Naive B cell (primary cell): ENCODE measurements at places on chromosomes 6 and 20. TPM values are rescaled to one million over a fixed set of nuclear protein-coding genes. Genes with fewer than 3 reads are reported as not detected.

- no peak overlapping the region for H3K27ac ChIP-seq
- H3K27me3 ChIP-seq = peaks cover 38% of the 10 kb centered on the region
- no peak overlapping the region for H3K4me3 ChIP-seq
- H3K4me1 ChIP-seq = no peaks in the 10 kb centered on the region
- H3K36me3 ChIP-seq = no peaks in the 10 kb centered on the region
- no peak for DNase-seq
These were observed 143.4 kb downstream of the PXDC1 start for GRCh38 chr6:3608159-3608558.

DNA sequence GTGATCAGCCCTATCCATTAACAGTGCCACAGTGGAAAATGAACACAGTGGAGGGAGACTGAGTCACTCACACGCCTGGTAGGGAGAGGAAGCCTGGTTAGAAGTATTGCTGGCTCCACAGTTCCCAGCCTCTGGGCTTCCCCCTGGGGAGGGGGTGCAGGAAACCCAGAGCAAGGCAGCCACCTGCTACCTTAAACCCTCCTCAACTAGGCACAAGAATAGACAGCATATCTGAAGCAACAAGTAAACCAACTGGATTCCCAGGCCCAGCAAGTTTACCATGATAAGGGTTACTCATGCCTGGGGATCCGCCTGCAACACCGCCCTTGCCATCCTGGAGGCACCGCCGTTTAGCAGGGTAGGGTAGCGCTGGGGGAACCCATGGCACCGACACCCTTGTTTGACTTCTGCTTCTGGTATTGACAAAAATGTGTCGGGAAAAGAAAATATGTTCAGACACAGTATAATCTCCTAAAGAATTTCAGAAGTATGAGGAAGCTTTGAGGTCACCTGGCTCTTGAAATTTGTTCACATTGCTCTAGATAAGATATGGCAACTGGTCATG lies 38.3 kb downstream of the SLC22A23 start:
- H3K36me3 ChIP-seq = no peaks in the 10 kb centered on the region
- H3K27me3 ChIP-seq = peaks cover 34% of the 10 kb centered on the region
- no peaks in the 10 kb centered on the region for H3K4me1 ChIP-seq
- DNase-seq = no peak
- H3K4me3 ChIP-seq = no peak overlapping the region

PGM3 gene
- 11.9 TPM for polyA plus RNA-seq

DNA sequence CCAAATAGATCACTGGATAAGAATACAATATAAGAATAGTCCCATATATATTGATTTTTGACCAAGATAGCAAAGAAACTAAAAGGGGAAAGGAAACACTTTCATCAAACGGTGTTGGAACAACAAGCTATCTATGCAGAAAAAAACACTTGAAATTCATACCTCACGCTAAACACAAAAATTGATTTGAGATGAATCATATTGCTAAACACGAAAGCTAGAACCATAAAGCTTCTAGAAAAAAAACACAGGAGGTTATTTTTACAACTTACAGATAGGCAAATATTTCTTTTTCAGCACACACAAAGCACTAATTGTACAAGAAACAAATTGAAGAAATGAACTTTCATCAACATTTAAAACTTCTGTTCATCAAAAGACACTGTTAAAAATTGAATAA lies 36.7 kb upstream of the TMEM14A start:
- H3K4me3 ChIP-seq = no peak overlapping the region
- no peaks in the 10 kb centered on the region for H3K36me3 ChIP-seq
- H3K27ac ChIP-seq = no peak overlapping the region
- peaks cover 3% of the 10 kb centered on the region for H3K27me3 ChIP-seq
- no peaks in the 10 kb centered on the region for H3K4me1 ChIP-seq

DNA sequence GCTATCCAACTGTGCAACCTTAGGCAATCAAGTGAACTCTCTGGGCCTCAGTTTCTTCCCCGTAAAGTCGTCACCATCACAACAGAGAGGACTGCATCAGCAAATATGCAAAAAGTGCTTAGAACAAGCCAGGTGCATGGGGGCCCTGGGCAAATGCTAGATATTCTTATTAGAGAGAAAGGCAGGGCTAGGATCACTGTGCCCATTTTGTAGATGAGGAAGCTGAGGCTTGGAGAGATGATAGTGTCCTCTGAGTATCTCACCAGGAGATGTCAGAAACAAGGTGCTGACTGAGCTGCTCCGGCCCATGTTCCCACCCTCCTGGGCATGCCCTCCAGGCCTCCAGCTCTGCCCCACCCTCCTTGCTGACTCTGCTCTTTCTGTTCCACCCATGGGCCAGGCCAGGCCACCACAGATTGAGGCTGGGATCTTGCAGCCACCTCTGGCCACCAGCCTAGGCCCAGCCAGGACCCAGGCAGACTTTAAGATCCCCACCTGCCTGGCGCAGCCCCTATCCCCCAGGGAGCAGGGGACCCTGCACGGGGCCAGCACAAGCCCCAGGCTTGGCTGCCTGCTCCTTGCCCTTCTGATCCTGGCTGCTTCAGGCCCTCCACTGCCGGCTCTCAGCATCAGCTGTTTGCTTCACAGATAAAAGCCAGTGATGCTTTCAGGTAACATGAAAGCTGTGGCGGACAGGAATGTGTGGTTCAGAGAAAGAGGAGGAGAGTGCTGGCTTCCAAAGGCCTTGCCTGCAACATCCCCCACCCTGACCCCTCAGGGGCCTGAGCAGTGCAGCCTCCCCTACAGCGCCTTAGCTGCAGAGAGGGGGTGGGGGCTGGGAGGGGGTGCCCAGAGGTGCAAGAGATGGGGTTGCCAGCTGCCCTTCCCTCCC lies 47.6 kb downstream of the GRM4 start:
- no peaks in the 10 kb centered on the region for H3K36me3 ChIP-seq
- H3K4me3 ChIP-seq = no peak overlapping the region
- DNase-seq = no peak

ADGRF5 gene
- not detected for polyA plus RNA-seq

DNA sequence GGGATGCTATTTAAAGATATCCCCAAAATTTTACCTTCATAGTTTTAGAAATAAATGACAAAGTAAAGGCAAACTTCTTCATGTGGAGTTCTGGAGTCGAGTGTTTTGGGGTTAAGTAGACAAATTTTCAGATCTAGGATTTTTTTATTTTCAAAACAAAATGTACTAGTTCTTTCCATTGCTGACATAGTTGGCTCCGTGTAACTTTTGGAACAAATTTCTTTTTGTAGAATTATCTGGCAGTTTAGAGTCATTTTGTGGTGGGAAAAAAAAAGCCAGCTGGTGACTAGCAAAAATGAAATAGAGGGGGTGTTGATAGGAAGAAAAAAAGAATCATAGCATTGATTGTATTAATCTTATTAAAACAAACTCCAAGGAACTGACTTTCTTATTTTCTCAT lies 131.6 kb upstream of the TCF21 start:
- H3K4me3 ChIP-seq = no peak overlapping the region
- no peak for DNase-seq
- H3K36me3 ChIP-seq = no peaks in the 10 kb centered on the region

DNA sequence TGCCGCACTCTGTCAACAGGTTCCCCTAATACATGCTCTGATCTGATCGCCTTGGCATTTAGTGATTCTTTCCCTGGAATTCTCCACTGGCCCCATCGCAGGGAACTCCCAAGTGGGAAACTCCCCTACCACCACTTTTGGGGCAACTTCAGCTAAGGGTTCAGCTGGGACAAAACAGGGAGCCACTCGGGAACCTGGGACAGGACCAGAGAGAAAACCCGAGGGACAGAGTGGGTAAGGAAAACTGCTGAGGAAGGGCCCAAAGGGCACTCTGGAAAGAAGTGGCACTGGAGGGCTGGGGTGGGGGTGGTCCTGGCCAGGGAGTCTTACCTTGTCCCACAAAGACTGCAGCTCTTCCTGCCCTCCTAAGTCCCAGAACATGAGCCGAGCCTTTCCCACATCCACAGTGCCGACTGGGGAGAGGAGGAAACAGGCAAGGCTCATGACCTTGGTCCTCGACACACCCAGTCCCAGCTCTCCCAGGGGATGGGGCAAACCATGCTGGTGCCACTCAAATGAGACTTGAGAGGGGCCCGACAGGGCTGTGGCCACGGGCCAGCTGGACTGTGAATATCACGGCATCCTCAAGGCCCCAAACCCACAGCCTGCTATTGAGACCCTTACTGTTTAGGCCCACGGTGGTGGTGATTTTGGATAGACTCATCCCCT lies 1.6 kb downstream of the ARFRP1 start:
- no peak for DNase-seq
- peaks cover 44% of the 10 kb centered on the region for H3K4me1 ChIP-seq
- peak overlapping the region; percentile 81 for H3K4me3 ChIP-seq
- peaks cover 6% of the 10 kb centered on the region for H3K36me3 ChIP-seq

TRIM38 gene
- 18.2 TPM for polyA plus RNA-seq

GRCh38 chr6:98777762-98778161 lies 56.6 kb upstream of the POU3F2 start:
- no peaks in the 10 kb centered on the region for H3K36me3 ChIP-seq
- H3K4me3 ChIP-seq = no peak overlapping the region
- H3K27ac ChIP-seq = no peak overlapping the region
- DNase-seq = no peak

IMPG1 gene
- polyA plus RNA-seq = not detected

TMEM14B gene
- 181 TPM for polyA plus RNA-seq

TRIM31 gene
- not detected for polyA plus RNA-seq
